Activated CD8-positive, alpha-beta memory T cell treated with anti-CD3 and anti-CD28 coated beads for 24 hours (primary cell): ENCODE measurements at places on chromosomes 7 and 10.

GRCh38 chr7:36025190-36025589, 127.9 kb upstream of the EEPD1 start:
- DNase-seq, result no peak

- no peak for DNase-seq
Measured at GRCh38 chr10:110113670-110114337, 93.6 kb upstream of the MXI1 start.

DNA sequence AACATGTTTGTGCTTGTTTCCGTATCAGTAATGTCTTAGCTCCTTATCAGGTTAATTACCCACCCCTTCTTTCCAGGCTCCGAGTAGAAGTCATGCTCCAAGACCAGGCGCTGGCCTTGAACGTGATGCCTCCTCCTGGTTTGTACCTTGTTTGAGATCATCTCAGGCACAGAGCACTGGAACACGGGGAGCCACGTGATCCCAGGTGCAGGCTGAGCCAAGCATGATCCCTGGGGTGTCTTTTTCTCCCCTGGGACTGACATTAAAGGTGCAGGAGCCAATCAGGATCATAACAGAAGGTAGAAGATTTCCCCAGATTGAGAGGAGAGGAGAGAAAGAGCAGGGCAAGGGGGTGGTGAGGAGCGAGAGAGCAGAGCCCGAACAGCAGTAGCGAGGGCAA, 626.1 kb upstream of the GALNT17 start:
- no peak for DNase-seq

GRCh38 chr7:114086537-114086913, 167.7 kb upstream of the PPP1R3A start:
- no peak for DNase-seq

DNA sequence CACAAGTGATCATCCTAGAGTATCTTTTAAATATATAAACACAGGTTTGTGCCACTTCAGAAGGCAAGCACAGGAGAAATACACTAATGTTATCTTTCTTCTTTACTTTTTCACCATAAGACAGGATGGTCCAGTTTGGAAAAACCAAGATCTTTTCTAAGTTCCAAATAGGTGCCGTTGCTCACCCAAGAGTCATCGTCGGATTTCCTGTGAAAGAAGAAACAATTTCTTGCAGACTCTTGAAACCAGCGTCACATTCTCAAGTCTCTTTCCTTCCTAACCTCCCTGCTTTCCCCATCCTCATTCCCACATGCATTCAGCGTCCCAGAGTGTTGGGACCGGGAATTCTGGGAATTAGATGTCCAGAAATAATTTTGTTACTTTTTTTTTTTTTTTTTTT, 42.8 kb upstream of the GSDME start:
- DNase-seq, result no peak

DNA sequence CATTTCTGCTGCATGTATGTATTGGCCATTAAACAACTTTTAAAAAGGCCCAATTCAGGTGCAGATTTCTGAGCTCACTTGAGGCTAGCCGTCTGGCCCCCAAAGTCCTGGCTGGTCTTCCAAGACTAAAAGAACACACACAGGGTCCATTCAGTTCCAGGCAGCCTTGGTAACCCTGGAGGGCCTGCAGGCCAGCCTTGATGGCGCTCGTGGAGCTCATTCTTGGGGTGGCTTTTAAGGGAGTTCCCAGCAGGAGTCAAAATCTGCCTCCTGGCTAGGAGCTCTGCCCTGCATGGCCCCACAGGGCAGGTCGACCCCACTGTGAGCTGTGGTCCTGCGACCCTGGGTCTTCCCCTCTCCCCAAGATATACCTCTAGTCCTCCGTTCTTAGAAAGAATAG, 28.8 kb downstream of the ANXA11 start:
- no peak for DNase-seq

DNA sequence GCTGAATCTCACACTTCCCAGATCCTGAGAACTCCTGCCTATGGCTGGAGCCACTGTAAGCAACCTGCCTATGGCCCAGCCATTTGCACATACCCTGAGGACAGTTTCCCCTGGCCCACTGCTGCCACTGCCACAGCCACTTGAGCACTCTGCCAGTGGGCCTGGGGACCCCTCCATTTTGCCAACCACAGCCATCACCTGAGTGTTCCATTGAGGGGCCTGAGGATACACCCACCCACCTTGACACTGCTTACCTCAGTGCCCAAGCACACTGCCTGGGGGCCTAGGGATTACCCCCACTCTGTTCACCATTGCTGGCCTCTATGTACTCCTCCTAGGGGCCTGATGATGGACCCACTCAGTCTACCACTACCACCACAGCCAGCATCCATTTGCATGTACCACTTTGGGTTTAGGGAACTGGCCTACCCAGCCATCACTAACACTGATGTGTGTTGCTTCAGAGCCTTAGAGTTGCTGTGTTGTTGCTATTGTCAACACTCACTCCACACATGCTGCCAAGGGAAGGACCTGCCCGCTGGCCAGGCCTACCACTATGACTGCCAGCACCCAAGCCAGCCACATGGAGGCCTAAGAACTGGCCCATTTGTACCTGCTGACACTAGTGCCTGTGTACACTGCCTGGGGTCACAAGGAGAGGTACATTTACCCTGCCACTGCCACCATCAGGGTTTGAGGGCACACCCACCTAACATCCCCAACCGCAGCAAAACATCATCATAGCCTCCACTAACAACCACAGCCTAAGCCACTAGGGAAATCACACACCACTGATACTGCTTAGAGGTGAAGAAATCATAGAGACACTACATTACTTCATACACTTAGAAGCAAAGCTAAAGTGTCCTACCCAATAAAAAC, 45.9 kb upstream of the ANTXRL start:
- DNase-seq, result no peak

GRCh38 chr7:131880078-131880477, 323.6 kb upstream of the PODXL start:
- DNase-seq, result no peak

- DNase-seq, result peak; percentile 76
Measured at GRCh38 chr10:3192856-3193635, 20.5 kb upstream of the PITRM1 start.

GRCh38 chr10:67506083-67506756, 189.8 kb downstream of the CTNNA3 start:
- DNase-seq, result no peak

GRCh38 chr7:11373546-11374142, 400.0 kb downstream of the PHF14 start:
- DNase-seq, result no peak

DNA sequence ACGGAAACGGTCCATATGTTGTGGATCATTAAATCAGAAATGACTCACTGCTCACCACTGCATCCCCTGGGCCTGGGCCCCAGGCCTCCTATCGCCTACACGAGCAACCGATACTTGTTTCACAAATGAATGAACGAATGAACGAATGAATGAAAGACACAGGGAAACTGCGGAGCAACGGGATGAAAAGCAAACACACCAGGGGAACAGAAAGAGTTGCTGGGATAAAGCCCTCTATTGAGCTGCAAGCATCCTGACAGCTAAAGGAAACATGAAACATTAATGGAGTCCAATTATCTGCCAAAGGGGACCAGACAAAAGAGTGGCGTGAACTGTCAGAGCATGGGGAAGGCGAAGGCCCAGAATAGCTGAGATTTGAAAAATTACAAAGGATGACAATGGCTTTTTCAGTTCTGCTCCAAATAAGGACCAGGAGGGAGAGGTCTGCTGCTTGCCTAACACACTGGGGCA, 92.1 kb downstream of the GRB10 start:
- no peak for DNase-seq

GRCh38 chr7:10939237-10939910, 34.3 kb upstream of the PHF14 start:
- no peak for DNase-seq

- no peak for DNase-seq
Measured at GRCh38 chr10:33186150-33186549, 148.3 kb downstream of the NRP1 start.

- no peak for DNase-seq
Measured at GRCh38 chr10:52011118-52011517, 303.0 kb upstream of the DKK1 start.

- DNase-seq, result no peak
Measured at GRCh38 chr10:60426425-60426824, 36.8 kb upstream of the ANK3 start.

GRCh38 chr7:50738932-50739331, 43.8 kb downstream of the GRB10 start:
- no peak for DNase-seq

DNA sequence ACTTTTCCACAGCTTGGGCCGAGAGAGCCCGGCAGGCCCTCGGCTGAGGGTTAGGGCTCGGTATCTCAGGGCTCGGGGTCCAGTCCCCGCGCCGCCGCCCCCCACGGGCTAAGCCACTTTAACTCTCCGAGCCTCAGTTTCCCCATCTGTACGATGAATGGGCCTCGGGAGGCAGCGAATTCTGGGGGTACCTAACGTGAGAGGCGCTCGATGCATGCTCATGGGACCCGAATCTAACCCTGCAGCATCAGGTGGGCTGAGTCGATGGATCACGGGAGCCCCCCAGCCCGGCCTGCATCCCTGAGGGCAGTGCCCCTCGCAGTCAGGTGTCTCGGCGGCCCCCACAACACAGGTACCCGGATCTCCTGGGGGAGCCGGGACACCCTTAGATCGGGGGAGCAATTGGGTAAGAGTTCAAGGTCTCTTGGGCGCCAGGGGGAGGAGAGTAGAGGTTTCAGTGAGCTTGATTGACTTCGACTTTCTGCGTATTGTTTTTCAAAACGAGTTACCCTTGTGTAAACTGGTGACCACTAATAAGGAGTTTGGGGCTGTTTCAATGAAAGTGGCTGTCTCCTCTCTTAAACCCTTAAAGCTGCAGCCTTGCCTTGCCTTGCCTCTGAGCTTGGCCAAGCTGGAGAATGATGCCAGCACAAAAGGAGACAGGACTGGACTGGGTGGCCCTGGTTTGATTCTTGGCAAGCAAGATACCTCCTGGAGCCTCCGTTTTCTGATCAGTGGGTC, 631 bp downstream of the POR start:
- peak; percentile 70 for DNase-seq

DNA sequence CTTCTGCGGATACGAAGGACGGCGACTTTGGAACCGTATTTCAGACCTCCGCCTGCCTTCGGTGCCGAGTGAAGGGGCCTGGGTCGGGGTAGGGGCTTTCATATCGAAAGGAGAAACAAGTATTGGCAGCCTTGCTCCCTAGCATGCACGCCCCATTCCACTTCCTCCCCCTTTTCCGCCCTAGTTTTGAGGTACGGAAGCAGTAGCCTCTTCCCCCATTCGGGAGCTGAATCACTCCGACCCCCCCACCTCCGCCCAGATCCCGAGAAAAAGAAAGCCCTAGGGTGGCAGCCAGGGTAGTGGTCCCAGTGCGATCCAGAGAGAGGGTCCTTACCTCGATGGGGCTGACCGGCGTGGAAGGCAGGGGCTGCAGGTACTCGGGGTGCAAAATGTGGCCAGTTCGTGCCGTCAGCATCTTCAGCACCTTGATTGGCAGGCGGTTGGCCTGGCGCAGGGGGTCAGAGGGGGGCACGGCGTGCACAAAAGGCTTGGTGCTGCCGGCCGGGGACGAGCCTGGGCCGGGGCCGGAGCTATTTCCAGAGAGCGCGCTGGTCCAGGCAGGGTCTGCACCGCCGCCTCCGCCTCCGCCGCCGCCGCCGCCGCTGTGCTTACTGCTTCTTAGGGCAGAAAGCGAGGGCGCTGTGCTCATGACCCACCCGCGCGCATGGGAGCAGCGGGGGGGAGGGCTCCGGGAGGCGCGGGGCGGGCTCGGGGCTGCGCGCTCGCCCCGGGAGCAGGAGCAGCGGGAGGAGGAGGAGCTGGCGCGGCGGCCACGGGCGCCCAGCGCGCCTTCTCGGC, 594 bp downstream of the ZNF503 start:
- DNase-seq, result peak; percentile 70

- DNase-seq, result no peak
Measured at GRCh38 chr7:49397750-49398149, 375.7 kb upstream of the VWC2 start.

DNA sequence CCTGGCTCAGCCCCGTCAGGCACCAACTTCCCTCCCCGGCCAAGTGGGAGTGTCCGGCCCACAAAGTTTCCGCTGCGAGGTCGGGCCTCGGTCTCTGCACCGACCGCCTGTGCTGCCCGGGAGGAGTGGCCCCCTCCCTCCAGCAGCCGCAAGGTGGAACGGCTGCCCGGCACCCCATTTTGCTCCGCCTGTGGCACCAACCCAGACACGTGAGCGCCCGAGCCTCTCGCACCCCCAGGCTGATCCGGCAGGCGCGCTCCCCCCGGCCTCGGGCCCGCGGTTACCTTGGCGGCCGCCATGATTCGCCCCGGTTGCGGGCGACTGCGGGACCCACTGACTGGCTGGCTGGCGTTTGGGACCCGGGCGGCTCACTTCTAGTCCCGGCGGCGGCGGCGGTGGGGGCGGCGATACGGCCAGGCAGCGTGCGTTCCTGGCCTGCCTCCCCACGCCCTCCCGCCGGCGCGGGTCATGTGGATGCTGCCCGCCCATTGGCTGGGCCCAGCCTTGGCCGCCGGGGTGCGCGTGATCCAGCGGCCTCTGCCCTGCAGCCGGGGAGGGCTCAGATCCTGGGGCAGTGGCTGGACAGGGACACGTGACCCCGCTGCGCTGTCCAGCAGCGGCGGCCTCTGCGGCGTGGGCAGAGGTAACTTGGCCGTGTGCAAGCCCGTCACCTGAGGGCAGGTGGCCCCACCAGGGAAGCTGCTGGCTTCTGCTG, at the start of gene SLC25A13:
Gene SLC25A13, minus strand, starts transcription at position 441 of the 715 bp plus-strand sequence. Its CDS starts 142 bp downstream, at position 299.
- DNase-seq, result peak; percentile 87

DNA sequence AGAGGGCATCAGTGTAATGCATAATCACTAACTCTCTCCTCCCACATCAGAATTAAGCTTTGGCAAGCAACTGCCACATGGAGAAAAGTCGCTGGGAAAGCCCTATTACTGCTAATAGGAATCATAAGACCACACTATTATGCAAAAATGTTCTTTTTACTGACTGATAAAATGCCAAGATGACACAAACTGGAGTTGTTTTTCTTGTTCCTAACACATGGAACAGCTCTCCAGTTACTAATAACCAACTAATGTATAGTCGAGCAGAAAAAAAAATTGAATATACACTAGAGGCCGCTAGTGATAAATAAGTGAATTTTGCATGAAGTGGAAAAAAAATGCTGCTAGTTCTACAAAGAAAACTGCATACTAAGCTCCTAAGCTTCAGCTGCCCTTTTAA, 165.6 kb downstream of the TPK1 start:
- no peak for DNase-seq

- no peak for DNase-seq
Measured at GRCh38 chr10:127207081-127207480, 10.7 kb upstream of the INSYN2A start.

DNA sequence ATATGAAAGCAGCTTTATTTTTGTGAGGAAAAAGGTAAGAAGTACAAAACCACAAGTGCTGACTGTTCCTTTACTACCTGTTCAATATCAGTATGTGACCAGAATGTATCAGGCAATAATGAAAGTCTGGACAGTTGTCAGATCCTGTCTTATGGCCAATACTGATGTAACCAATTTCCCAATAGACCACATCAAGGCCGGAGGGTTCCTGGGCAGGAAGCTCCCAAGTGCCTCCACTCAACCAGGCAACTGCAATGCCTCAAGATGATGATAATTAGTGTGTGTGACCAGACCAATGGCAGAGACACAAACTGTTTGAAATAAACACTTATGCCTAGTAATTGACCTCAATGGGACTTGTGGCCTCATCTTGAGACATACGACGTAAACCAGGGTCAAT, 149.4 kb upstream of the ASAH2 start:
- no peak for DNase-seq
